ENCODE measurements at places on chromosomes 12 and 14.
A peak's percentile ranks its signal among the peaks of the same experiment; 100 is the strongest.

- no peak for DNase-seq
Observed at GRCh38 chr12:77973579-77973978, 142.9 kb downstream of the NAV3 start.

GRCh38 chr12:102376181-102376747 is 104.1 kb downstream of the IGF1 start:
- no peak for DNase-seq

DNA sequence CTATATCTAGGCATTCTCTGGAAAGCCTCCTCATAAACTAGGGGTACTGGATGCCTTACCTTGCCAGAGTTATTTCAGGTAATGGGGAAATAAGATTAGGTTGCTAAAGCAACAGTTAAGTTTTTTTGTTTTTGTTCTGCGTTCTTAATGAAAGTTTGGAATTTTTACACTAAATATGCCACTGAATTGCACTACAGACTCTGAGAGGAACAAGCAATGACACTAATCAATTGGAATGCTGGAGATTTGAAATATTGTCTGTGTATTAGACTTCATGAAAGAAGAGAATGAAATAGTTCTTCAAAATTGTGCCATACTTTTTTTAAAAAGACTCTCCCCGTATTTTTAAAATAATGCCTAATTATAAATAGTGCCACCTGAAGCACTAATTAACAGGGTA is 287.8 kb downstream of the NAV3 start:
- no peak for DNase-seq

GRCh38 chr12:10126413-10126812 is 3.6 kb downstream of the CLEC7A start:
- DNase-seq: no peak

GRCh38 chr12:52023182-52023975 is 16.6 kb downstream of the TAMALIN start:
- peak; percentile 77 for DNase-seq

DNA sequence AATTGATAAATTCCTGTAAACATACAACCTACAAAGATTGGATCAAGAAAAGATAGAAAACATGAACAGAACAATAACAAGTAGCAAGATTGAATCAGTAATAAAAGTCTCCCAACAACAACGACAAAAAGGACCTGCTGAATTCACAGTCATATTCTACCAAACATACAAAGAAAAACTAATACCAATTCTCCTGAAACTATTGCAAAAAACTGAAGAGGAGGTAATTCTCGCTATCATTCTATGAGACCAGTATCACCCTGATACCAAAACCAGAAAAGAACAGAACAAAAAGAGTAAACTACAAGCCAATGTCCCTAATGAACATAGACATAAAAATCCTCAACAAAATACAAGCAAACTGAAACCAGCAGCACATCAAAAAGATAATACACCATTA is 14.4 kb downstream of the SLC25A21 start:
- DNase-seq: no peak

- DNase-seq: peak; percentile 27
Observed at GRCh38 chr12:22447223-22447622, 97.1 kb downstream of the C2CD5 start.

GRCh38 chr12:6854036-6854435 is 2.1 kb downstream of the USP5 start:
- DNase-seq: no peak

DNA sequence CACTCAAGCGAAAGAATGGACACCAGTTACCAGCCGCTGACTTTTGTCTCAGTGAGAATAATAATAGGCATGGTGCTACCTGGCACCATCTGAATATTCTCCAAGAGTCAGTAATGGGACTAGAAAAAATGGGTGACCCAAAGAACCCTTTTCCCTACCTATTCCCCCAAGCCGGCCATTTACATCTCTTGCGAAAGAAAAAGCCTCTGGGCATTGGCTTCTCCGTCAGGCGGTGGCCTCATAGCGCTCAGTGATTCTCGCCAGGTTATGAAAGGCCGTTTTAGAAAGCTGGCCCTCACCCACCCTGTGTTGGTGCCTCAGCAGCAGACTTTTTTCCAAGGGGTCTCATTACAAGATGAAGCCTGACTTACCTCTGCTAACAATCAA is 523 bp upstream of the SLC6A15 start:
- DNase-seq: no peak

- no peak for DNase-seq
Observed at GRCh38 chr12:102067574-102068258, 5.9 kb upstream of the WASHC3 start.

- no peak for DNase-seq
Observed at GRCh38 chr12:2043054-2043453, 9.7 kb upstream of the CACNA1C start.

- peak; percentile 40 for DNase-seq
Observed at GRCh38 chr14:24398653-24399446, at the start of gene NYNRIN. Gene NYNRIN, plus strand, starts transcription at chr14:24399003. Its CDS starts 244 bp downstream, at chr14:24399247.

GRCh38 chr14:90831821-90832220 is 15.6 kb upstream of the TTC7B start:
- DNase-seq: no peak

DNA sequence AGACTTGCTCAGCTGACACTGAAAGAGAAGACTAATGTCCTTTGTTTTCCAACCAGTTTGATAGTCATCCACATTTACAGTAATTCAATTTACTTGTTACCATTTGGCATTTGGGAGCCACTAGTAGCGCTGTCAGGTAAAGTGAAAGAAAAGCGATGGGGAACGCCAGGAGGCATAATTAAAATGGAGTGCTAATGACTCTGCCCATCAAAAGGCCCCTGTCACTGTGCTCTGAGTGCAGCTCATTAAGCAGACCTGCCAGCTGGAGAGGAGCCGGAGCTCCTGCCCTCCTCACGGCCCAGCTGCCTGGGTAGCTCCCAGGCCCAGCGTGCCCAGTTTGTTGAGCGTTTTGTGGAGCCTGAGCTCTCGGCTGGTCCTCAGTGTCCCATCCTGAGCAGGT is 463.6 kb upstream of the CCDC196 start:
- DNase-seq: peak; percentile 41

DNA sequence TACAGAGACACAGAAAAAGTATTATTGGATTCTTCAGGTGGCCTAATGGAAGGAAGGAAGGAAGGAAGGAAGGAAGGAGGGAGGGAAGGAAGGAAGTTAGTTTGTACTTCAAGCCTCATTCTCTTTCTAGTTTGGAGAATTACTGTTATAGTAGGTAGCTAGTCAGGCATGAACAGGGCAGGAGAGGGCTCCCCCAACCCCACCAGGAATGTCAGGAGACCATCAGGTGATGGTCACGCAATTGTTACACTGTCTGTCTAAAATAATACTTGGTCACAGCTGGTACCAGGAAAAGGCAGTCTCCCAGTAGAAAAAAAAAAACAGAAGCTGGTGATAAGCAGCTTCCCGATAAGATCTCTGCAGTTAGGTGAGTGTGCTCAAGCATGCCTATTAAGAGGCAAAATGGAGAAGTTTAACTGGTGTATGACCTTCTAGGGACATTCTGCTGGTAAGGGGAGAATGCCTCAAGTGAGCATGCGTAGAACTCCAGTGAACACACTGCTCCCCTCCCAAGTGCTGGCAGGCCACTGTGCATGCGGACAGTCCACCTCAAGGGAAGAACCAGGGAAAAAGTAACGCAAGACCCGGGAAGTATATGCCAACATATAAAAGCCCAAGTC is 358.4 kb upstream of the SOX5 start:
- no peak for DNase-seq

GRCh38 chr12:8145754-8146441 is 10.9 kb upstream of the ZNF705A start:
- DNase-seq: no peak

DNA sequence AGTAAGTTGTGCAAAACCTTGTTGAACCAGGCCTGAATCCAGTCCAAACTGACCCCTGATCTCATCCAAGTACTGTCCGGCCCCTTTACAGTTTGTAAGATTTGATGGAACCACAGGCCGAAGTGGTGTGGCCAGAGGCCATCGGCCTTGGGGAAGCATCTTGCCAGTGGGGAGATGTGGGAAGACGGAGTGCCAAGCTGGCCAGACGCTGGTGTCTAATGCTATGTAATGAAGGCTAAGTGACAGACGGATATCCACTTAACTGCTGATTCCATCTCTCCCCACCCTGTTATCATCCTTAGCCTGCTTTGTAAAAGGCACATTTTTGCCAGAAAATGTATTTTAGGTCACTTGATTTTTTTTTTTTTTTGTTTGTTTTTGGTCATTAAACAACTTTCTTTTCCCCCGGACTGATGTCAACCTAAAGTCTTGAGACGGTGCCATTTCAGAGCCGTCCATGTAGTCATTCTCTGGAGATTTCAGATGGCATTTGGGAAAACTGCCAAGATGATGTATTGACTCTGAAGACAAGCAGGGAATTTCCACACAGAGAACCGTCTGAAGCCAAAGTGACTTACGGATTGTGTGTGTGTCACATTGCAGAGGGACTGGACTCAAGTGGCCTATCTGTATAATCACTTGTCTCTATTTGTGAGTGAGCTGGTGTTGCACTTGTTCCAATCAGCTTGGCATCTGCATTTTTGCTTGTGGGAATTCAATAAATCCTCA is 86.5 kb upstream of the MANSC4 start:
- DNase-seq: peak; percentile 87

- no peak for DNase-seq
Observed at GRCh38 chr12:31322801-31323207, 3.1 kb downstream of the SINHCAF start.

GRCh38 chr12:53160673-53161072 is 19.8 kb upstream of the ZNF740 start:
- no peak for DNase-seq

- no peak for DNase-seq
Observed at GRCh38 chr12:56154246-56154771, 1.9 kb downstream of the MYL6B start.

- DNase-seq: no peak
Observed at GRCh38 chr12:26798640-26799039, 34.4 kb downstream of the ITPR2 start.

DNA sequence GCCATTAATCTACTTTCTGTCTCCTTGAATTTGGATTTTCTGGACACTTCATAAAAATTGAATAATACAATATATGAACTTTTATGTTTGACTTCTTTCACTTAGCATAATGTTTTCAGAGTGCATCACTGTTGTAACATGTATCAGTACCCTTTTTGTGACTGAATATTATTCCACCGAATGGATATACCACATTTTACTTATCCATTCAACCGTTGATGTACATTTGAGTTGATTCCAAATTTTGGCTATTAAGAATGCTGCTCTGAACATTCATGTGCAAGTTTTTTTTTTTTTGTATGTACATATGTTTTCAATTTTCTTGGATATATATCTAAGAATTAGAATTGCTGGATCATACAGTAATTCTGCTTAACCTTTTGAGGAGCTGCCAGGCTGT is 43.2 kb downstream of the CPSF2 start:
- DNase-seq: no peak

DNA sequence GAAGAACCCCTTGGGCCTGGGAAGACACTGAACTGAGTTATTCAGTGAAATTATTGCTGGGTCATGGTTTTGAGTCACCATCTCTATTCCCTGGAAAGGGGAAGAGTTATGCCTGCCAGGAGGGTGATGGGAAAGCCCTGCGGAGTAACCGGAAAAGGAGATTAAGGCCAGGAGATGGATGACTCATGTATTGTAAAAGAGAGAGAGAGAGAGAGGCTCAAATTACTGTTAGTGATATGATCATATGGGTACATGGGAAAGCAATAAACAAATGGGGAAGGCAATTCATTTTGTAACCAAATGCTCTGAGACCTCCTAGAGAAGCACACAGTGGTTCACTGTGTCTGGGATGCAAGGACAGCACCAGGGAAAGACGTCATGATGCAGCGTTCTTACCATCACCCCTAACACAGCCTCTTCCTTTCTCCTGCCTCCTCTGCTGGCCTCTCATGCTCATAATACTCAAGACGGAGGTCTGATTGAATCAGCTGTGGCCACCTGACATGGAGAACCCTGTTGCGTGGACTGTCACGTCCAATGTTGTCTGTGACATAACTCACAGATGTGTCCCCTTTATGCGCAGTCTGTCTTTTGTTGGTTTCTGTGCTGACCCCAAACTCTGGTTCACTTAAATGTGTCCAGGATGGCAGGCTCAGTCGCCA is 243.7 kb downstream of the TMEM132D start:
- DNase-seq: no peak

GRCh38 chr12:47870175-47870781 is 34.5 kb downstream of the VDR start:
- no peak for DNase-seq

DNA sequence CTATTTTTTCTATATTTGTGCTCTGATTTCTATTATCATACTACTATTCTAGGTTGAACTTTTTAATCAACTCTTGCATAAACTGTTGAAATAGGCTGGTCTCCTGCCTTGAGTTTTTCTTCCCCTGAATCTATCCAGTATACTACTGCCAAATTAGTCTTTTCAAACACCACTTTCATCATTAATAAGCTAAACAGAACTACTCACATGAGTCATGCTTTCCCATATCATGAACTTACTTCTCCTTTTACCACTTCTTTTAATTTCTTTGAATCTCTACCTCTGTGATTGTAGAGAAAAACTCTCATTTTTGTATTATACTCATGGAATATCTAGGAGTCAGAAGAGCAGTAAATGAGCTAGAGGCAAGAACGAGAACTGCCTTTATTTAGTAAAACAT is 340.3 kb upstream of the PDE3A start:
- no peak for DNase-seq

GRCh38 chr14:74395094-74395493 is 30.9 kb downstream of the SYNDIG1L start:
- DNase-seq: peak; percentile 26

DNA sequence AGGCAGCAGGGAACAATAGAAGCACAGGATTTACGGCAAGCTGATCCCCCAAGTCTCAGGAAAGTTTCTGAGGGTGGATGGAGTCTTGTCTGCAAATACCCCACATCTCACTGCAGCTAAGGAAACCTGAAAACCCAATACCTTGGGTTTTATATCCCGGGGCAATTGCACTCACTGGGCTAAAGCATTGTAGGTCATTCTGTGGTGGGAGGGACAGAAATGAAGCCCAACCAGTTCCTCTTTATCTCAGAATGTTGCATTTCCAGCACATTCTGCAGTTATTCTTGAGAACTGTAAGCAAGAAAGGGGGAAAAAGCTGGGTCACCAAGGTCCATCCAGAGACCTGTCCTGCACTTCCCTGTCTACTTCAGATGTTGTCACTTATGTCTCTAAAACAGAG is 39.8 kb downstream of the C12orf42 start:
- DNase-seq: no peak

Measured in NCI-H2171 (cell line).